NCI-H187 treated with DMSO at 0.1 percent for 48 hours (cell line): ENCODE measurements at places on chromosomes 6 and 20.

DNA sequence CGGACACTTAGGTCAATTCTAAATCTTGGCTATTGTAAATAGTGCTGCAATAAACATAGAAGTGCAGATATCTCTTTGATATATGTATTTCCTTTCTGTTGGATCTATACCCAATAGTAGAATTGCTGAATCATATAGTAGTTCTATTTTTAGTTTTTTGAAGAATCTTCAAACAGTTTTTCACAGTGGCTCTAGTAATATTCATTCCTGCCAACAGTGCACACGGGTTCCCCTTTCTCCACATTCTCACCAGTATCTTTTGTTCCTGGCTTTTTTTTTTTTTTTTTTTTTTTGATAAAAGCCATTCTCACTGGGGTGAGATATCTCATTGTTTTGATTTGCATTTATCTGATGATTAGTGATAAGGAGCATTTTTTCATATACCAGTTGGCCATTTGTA lies 1.8 kb upstream of the FBXL4 start:
- DNase-seq, result no peak

GRCh38 chr20:36228770-36229169 lies 7.5 kb upstream of the AAR2 start:
- no peak for DNase-seq

- no peak for DNase-seq
Observed at GRCh38 chr6:40710626-40711330, 123.6 kb upstream of the LRFN2 start.

- no peak for DNase-seq
Observed at GRCh38 chr6:169895926-169896761, 144.7 kb downstream of the ERMARD start.

DNA sequence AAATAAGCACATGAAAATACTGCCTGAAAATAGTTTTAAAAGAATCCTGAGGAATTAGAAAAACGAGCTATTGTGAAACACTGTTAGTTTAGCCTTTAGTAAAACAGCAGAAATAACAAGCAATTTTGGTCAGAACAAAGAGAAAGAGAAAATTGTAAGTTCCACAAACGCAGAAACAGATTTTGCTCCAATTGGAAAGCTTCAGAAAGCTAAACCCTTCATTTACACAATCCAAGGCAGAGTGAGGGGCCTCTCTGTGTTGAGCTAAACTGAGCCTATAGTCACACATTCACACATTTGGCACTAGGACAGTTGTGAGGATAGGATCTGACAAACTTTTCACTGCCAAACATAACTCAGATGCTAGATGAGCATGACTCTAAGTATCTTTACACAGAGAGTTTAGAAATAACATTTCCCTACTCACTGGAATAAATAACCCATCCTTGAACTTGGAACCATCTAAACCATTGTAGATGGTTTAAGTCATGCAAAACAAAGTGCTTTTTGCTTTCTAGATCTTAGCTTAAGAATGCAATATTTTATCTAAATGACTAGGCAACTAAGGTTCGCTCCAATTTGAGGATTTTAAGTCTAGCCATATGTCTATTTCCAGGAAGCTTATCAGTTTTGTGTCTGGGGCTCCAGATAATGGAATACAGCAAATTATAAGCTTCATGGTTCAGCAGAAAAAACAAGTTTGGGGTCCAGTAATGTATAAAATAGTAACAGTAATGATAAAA lies 122.6 kb downstream of the SGK1 start:
- no peak for DNase-seq

DNA sequence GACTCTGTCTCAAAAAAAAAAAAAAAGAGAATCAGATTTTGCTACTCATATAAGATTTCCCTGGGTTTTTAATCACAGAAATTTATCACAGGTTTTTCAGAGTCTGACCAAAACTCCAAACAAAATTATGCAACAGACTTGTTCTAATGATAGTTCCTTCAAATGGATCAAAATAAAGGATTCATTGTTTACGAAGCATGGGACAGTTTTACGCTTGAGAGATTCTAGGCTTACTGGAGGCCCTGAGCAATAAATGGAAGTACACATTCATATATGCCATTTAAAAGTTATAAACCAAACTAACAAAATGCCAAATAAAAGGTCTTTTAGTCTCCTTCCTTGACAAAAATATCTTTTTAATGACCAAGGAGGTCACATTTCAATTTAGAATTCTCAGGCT lies 245.1 kb upstream of the KCNQ5 start:
- DNase-seq, result no peak
